ENCODE measurements at places on chromosomes 2 and 18.

GRCh38 chr2:160506371-160507045 lies 12.9 kb upstream of the RBMS1 start:
- no peak for DNase-seq

GRCh38 chr2:173043897-173044519 lies 31.6 kb upstream of the MAP3K20 start:
- no peak for DNase-seq

DNA sequence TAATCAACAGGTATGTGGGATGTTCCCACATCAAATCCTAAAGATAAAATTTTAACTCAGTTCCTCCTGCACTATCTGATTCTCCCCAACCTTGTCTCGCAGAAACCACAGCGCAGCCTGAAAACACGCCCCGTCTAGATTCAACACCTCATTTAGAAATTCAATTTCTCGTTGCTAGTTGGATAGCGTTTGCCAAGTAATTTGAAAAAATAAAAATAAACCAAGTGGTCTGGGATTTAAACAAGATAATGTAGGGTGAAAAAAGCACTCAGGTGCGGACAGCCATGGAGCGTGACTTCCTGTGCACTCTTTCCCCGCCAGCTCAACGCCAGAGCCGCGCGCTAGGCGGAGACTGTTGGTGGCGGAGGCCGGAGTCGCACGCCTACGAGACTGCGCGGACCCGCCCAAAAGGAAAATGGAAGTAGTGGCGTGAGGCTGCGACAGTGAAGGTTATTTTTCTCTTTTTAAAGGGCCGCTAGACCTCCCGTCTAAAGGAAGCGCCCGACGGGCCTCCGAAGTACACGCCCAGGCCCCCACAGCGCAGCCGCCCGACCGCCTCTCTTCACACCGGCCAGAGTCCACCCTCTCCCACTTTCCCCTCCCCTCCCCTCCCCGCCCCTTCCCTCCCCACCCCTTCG lies 615 bp upstream of the CCNT2 start:
- peak; percentile 78 for DNase-seq

GRCh38 chr2:1860931-1861330 lies 116.6 kb upstream of the PXDN start:
- DNase-seq: no peak

DNA sequence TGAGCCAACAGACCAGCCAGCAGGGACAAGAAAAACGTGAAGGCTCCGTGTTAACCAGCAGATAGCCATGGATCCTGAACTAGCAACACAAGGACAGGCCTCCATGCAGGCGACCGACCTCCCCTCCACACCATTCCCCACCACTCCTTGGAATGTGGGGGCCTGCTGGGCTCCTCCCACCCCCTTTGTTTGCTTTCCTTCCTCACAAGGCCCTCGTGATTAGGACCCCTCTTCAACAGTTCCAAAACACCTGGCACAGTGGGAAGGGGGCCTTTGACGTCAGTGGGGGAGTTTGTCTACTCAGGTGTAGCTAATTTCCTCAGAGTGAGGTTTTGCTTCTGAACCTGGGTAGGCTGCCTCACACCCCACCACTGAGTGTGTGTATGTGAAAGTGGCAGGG lies 37.8 kb downstream of the SLC14A2 start:
- no peak for DNase-seq

DNA sequence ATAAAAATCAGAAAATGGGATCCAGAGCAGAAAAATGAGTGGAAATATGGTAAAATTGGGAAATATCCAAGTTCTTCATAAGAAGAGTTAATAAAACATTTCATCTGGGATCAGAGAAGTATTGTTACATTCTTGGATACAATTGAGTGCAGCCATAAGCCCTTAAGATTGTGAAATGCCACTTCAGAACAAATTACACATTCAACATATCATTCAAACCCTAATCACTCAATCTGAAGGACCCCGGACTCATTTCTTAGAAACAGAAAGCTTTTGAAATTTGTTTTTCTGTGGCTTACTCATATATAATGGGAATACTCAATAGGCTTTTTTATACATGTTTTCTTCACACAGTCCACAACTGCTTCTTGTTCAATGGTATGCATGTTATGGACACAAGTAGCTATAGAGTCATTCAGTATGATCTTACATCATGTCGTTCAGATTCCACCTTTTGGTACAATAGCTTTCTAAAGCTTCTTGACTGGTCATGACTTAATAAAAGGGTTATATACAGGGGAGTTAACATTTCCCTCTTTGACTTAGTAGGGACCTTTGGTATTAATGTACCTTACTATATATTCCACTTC lies 39.9 kb downstream of the SCN7A start:
- DNase-seq: no peak

DNA sequence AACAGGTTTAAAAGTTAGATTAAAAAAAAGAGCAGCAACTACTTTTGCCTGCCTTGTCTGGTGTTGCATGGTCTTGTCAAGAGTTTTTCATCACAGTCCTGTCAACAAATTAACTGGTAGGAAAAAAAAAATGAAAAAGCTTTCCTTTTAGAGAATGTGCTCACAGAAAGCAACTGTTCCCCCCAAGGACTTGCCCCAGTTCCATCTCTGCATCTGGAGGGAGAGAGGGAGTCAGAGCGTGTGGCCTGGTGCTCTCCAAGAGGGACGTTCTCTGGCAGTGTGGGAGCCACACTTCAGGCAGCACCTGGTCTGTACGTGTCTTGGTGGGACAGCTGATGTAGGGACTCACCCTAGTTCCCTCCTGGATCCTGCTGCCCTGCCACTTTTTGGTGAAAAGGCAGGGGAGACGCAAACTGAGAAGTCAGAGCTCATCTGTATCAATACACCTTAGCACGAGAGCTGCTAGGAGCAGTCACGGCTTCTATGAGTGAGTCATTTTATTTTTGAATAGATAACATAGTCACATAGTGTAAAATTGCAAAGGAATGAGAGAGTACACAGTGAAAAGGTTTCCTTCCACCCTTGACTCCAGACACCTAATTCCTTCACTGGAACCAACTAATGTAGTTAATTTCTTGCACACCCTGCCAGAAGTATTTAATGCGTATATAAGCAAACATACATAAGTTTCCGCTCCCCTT lies 172.5 kb upstream of the MGAT5 start:
- no peak for DNase-seq

DNA sequence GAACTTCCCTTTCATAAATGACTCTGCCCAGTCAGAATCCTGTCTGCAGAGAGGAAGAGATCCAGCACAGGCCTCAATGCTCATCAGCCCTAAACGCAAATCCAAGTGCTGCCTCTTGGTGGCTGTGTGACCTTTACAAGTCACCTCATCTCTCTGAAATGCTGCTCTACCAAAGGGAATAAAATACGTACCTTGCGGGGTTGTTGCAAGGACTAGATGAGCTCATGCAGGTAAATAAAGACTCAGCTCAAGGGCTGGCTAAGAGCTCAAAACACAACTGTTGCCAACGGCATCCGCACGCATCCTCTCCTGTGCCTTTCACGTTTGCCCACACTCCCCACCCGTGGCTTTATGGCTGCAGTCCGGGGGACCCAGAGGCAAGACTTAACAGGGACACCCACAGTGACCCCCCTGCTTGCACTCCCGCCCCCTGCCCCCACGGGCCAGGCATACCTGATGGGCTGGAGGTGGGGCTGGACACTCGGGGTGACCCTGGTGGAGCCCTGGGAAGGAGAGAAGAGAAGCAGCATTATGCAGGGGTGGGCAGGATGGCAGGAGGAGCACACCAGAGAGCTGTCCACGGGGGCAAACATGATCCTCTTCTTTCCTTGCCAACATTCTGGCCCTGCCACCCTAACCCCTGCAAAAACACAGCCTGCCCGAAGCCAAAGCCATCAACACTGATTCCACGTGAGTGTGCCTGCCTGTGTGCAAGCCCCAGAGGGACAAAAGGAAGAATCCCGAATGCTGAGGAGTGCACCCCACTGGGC lies 102.6 kb downstream of the TNS1 start:
- no peak for DNase-seq

- no peak for DNase-seq
Observed at GRCh38 chr2:221612161-221612560, 40.1 kb upstream of the EPHA4 start.

DNA sequence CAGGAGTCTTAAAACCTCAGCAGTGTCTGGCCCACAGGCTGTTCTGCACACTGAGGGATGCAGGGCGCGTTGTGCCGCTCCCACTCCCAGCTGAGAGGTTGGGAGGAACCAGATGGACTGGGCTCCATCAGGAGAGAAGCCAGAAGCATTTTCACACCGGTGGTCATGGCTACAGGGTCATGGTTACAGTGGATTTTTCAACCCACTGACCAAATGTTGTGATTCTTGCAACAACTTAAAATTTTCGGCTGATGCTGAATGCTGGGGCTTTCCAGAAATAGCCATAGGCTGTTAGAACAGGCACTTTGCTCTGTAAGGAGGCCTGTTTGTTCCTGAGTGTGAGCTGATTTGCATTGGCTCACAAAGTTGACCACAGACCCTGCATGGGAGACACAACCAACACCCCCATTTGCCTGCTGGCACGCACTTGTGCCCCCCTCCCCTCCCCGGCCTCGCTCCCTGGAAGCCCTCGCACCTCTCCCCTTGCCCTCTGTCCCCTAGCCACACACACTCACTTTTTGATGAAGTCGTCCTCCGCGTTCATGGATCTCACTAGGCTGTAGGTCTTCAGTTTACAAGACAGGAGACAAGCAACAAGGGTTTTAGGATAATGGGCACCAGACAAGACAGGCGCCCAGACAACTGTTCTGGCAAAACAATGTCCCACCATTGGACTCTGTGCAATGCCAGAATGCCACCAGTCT lies 3.4 kb downstream of the LPIN1 start:
- DNase-seq: no peak

- DNase-seq: no peak
Observed at GRCh38 chr2:79129804-79130203, 9.5 kb downstream of the REG1A start.

- no peak for DNase-seq
Observed at GRCh38 chr18:36813824-36814223, 15.0 kb downstream of the TPGS2 start.

- no peak for DNase-seq
Observed at GRCh38 chr2:11850082-11850481, 103.7 kb downstream of the LPIN1 start.

- no peak for DNase-seq
Observed at GRCh38 chr2:72797740-72798139, 28.1 kb downstream of the EXOC6B start.

- no peak for DNase-seq
Observed at GRCh38 chr2:117855886-117856285, 41.4 kb downstream of the DDX18 start.

- no peak for DNase-seq
Observed at GRCh38 chr2:214587442-214587841, 176.6 kb downstream of the VWC2L start.

DNA sequence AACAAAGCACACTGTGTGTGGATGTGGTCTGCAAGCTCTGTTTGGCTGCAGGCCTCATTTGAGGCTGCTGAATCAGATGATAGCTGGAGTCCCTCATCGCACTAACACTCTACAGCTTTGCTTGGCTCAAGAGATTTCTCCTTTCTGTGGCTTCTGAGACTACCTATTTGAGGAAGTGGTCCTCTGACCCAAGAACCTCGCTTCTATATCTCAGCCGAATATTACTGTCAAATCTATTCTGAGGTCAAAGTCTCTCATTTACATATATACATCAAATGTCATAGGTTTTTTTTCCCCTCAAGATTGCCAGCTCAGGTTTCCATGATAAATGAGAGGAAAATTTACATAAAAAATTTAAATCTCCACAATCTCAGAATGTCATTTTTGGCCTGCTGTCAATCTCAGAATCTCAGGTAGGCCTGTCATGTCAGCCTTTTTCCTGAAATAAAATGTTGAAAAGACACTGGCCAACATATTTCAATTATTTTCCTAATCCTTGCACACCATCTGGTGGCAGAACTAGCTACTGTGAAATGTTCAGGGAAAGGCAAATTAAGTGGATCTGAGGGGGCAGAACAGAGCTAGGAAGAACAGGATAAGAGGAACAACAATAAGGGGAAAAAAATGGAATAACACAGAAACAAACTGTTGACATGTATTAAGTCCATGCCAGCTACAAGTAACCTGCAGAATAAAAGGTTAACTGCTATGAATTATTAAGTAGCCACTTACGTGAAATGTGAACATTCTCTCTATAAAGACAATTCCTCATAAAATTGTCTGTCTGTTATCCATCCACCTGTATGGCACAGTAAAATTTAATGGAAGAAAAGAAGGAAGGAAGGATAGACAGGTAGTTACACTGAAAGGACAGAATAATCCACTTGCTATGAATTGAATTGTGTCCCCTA lies 39.3 kb downstream of the AP1S3 start:
- DNase-seq: no peak

DNA sequence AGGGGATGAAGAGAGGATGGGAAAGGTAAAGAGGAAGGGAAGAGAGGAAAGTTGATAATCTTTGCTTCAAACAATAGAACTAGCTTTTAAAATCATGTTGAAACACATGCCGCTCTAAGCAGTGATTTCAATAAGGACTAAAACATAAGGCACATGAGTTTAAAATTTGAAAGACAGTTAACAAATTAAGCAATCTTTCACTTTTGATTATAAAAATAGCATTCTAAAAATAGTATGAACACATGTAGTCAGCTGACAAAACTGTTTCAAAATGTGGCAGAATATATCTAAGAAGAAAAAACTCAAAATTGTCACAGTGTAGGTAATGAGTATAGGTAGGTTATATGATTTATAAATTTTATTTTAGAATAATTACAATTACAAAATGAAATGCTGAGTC lies 25.3 kb downstream of the PSME4 start:
- no peak for DNase-seq

DNA sequence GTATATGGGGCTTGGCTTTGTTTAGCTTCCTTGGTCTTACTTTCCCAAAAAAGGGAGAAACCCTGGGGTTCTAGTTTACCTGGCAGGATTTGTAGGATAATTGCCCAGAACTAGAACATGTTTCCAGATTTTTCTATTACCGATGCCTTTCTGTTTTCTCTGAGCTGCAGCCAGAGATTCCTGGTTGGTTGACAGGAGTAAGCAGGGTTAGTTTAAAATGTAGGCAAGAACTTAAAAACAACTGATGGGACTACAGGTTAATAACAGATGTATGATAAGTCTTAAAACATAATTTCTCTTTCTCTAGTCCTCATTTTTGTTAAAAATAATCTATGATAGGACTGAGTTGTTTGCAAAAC lies 38.9 kb upstream of the GMCL1 start:
- DNase-seq: no peak

- DNase-seq: no peak
Observed at GRCh38 chr2:119248751-119249150, 25.1 kb downstream of the STEAP3 start.

DNA sequence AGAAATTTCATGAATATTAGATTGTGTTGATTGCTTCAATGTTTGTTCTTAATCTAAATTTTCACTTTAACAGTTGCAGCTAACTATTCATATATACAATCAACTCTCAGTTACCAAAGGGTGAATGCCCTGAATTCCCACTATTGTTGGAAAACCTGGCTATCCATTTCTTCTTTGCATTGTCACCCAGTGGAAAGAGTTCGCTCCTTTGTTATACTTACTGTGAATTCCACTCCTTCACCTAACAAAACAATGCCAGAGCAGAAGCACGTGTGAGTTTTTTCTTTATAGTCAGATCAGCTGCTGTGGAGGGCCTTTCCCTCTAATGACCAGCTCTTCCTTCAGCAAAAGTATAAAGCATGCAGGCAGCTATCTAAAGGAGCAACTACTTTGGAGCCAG lies 409.2 kb upstream of the NRP2 start:
- DNase-seq: no peak
